HCT116 (cell line): ENCODE measurements at places on chromosomes 3 and 15. TPM values are rescaled to one million over a fixed set of nuclear protein-coding genes. Genes with fewer than 3 reads are reported as not detected.

- peaks cover 15% of the 10 kb centered on the region for H3K4me1 ChIP-seq
- no peak overlapping the region for H3K27ac ChIP-seq
- H3K4me3 ChIP-seq, result no peak overlapping the region
- DNase-seq, result no peak
- H3K27me3 ChIP-seq, result no peaks in the 10 kb centered on the region
These were observed 32.0 kb upstream of the INO80 start for GRCh38 chr15:41148065-41148464.

DNA sequence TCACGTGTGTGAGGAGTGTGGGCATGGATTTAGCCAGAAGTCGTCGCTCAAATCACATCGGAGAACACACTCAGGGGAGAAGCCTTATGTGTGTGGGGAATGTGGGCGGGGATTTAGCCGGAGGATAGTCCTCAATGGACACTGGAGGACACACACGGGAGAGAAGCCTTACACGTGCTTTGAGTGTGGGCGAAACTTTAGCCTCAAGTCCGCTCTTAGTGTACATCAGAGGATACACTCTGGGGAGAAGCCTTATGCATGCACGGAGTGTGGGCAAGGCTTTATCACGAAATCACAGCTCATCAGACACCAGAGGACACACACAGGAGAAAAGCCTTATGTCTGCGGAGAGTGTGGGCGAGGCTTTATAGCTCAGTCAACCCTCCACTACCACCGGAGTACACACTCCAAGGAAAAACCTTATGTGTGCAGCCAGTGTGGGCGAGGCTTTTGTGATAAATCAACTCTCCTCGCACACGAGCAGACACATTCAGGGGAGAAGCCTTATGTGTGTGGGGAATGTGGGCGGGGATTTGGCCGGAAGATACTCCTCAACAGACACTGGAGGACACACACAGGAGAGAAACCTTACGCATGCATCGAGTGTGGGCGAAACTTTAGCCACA lies 28.1 kb downstream of the ZNF589 start:
- peaks cover 22% of the 10 kb centered on the region for H3K36me3 ChIP-seq
- no peak for DNase-seq
- H3K27ac ChIP-seq, result no peak overlapping the region

GRCh38 chr3:61574854-61575253 lies 13.5 kb downstream of the PTPRG start:
- no peaks in the 10 kb centered on the region for H3K36me3 ChIP-seq
- H3K27me3 ChIP-seq, result no peaks in the 10 kb centered on the region
- no peak overlapping the region for H3K27ac ChIP-seq

Gene GPR87
- 3.8 TPM for total RNA-seq

DNA sequence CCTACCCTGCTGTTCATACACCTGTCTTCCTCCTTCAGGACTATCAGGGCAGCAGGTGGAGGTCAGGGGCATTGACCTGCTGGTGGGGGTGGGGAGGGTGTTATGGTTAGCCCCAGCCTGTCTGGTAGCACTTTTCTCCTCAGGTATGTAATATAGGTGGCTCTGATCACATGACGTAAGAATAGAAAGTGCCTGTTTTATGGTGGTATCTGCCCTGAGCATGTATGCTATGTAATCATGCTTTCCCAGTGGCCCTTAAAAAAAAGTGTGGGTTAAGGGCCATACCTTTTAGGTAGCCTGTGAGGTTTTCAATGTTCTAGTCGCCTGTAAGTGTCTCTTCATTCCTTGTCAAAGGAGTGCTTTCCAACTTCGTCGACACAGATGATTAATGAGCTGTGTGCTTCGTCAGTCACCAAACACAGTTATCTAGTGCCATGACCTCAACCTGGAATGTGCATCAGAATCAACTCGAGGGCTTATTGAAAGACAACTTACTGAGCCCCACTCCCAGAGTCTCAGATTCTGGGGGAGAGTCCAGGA lies 86.3 kb downstream of the KLHL25 start:
- H3K36me3 ChIP-seq, result no peaks in the 10 kb centered on the region
- no peaks in the 10 kb centered on the region for H3K27me3 ChIP-seq
- H3K4me1 ChIP-seq, result no peaks in the 10 kb centered on the region
- no peak overlapping the region for H3K4me3 ChIP-seq

GRCh38 chr15:57477736-57478522 lies 101.6 kb downstream of the CGNL1 start:
- no peak overlapping the region for H3K27ac ChIP-seq
- H3K36me3 ChIP-seq, result no peaks in the 10 kb centered on the region
- no peaks in the 10 kb centered on the region for H3K27me3 ChIP-seq
- DNase-seq, result no peak

DNA sequence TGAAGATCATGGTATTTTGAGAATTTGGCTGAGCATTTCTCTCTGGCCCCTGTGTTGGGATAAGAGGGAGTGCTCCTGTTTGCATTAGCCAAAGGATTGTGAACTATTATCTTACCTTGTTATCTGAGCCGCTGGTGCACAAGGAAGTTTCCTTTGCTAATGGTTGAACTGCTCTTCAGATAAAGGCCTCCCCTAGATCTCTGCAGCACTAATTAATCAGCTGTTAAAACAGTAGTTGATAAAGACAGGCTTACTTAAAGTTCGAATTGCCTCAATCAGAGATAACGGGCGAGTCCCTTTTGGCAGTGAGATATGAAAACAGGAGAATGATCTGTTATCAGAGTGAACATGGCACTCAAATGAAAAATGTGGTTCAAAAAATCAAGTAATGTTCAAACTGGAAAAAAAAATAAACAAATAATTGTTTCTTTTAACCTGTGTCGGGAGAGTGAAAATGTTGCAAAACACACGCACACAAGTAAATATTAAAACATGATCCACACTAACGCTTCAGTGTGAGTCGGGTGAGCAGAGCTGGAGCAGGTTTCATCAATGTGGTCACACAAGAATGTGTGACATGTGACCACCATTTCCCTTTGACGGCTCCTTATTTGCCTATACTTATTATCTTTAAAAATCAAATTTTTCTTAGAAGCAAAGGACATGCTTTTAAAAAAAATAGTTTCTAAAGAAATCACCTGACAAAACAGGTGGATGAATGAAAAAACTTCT lies 469.1 kb downstream of the SOX2 start:
- H3K27ac ChIP-seq, result no peak overlapping the region
- DNase-seq, result no peak
- H3K4me1 ChIP-seq, result peaks cover 14% of the 10 kb centered on the region; the same call in 1 of the 2 replicates
- H3K36me3 ChIP-seq, result no peaks in the 10 kb centered on the region
- no peak overlapping the region for H3K4me3 ChIP-seq

GRCh38 chr3:112349557-112349956 lies 16.6 kb downstream of the CD200 start:
- no peak overlapping the region for H3K27ac ChIP-seq
- no peaks in the 10 kb centered on the region for H3K4me1 ChIP-seq
- no peaks in the 10 kb centered on the region; the same call in 1 of the 2 replicates for H3K27me3 ChIP-seq
- no peak overlapping the region for H3K4me3 ChIP-seq
- no peaks in the 10 kb centered on the region for H3K36me3 ChIP-seq
- no peak for DNase-seq

DNA sequence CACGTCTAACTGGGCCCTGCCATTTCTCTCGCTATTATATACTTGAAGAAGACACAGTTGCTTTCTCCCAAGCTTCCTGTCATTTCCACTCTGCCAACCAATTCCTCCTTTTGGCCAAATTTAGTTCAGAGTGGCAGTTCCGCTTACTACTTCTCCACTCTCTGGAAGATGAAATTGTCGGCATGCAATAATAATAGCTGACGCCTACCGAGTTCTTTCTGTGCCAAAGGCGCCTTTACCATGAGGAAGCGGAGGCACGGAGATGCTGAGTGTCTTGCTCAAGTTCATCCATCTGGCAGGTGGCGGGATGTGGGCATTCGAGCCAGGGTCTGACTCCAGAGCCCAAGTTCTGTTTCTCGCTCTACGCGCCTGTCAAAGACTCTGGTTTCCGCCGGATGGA lies 14.6 kb upstream of the NRROS start:
- H3K4me1 ChIP-seq, result no peaks in the 10 kb centered on the region
- DNase-seq, result no peak
- H3K27ac ChIP-seq, result no peak overlapping the region
- no peaks in the 10 kb centered on the region for H3K27me3 ChIP-seq
- H3K4me3 ChIP-seq, result no peak overlapping the region

Gene GHSR
- not detected for total RNA-seq

DNA sequence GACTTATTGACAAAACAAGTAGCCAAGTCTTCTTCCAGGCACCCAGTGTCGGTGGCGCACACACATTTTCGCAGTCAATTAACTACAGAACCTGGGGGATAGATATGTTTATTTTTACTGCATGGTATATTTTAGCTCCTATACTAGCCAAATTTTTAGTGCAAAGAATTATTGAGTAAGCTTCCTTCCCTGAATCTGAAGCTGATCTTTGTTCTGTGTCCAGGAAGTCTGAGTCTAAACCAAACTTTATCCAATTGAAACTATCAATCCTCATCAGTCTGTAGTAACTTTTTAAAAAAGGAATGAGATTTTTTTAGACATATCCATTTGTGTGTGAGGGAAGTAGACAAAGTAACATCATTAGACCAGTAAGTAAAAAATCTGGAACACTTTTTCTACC lies 133.1 kb downstream of the GADL1 start:
- no peak overlapping the region for H3K27ac ChIP-seq
- no peaks in the 10 kb centered on the region for H3K36me3 ChIP-seq
- no peaks in the 10 kb centered on the region for H3K4me1 ChIP-seq
- DNase-seq, result no peak
- H3K27me3 ChIP-seq, result no peaks in the 10 kb centered on the region
- no peak overlapping the region for H3K4me3 ChIP-seq

GRCh38 chr3:71266875-71267274 lies 316.7 kb downstream of the FOXP1 start:
- no peaks in the 10 kb centered on the region for H3K27me3 ChIP-seq
- no peak overlapping the region for H3K4me3 ChIP-seq
- no peaks in the 10 kb centered on the region for H3K4me1 ChIP-seq
- H3K27ac ChIP-seq, result no peak overlapping the region
- no peaks in the 10 kb centered on the region for H3K36me3 ChIP-seq

DNA sequence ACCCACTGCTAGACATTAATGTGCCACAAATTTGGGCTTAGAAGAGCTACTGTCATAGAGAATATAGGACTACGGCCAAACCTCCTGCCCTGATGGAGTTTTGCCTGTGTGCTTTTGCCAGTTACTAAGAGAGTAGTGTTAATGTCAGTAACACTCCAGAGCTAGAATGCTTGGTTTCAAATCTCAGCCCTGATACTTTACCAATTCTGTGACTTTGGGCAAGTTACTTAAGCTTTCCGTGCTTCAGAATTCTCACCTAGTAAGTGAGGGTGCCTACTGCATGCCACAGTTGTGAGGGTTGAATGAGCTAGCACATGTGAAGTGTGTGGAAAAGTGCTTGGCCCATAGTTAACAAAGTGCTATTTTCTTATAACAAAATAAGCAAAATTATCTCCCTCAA lies 10.9 kb upstream of the ITGA11 start:
- no peak for DNase-seq
- peaks cover 13% of the 10 kb centered on the region; the same call in 1 of the 2 replicates for H3K27me3 ChIP-seq
- H3K4me1 ChIP-seq, result peaks cover 5% of the 10 kb centered on the region
- H3K4me3 ChIP-seq, result no peak overlapping the region
- no peaks in the 10 kb centered on the region for H3K36me3 ChIP-seq

DNA sequence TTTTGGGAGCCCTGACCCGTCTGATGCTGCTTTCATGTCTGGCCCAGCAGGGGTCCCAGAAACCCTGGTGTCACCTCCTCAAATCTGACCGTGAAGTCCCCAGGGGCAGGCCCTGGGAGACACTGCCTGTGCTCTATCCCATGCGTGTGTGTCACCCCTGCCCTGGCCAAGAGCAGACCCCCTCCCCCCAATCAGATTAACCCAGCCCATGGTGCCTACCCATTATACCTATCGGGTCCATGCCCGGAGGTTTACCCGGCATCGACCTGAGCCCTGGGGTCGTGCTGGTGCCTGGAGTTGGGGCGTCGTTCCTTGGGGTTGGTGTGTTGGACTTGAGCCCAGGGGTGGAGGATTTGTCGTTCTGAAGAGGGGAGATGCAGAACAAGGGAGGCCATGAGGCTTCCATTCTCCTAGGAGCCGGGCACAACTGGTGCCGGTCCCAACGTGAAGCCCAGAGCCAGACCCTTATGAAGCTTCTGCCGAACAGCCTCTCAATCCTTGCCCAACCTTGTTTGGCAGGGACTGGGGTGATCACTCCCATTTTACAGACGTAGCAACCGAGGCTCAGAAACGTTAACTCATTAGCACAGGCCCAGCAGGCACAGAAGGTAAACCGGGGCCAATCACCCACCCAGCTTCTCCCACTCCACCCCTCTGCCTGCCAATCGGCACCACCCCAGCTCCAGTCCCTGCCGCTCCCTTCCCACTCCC lies 39.6 kb downstream of the TLE3 start:
- no peaks in the 10 kb centered on the region for H3K27me3 ChIP-seq
- H3K27ac ChIP-seq, result no peak overlapping the region
- no peaks in the 10 kb centered on the region for H3K4me1 ChIP-seq

DNA sequence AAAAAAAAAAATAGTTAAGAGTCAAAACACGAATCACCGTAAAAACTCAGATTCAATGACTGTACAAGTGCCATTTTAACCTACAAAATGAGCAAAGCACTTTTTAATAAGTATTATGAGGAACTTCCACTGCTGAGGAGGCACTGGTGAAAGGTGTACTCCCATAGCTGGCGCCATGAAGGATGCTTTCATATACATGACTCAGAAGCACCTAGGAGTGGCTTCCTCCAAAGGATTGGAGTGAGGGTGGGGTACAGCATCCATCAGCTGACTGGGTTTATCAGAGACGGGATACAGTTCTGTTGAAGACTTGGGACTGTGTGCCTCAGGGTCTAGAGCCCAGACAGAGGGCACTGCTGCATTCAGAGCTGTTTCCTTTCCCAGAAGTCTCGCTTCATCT lies 60.9 kb upstream of the MEX3B start:
- no peak overlapping the region for H3K27ac ChIP-seq
- no peaks in the 10 kb centered on the region for H3K27me3 ChIP-seq
- no peaks in the 10 kb centered on the region for H3K4me1 ChIP-seq
- DNase-seq, result no peak
- H3K4me3 ChIP-seq, result no peak overlapping the region
- no peaks in the 10 kb centered on the region for H3K36me3 ChIP-seq

Gene UBXN7
- total RNA-seq, result 67.0 TPM
